Fibroblast of skin of right quadriceps (primary cell): ENCODE measurements at places on chromosomes 7 and 10.
A peak's percentile ranks its signal among the peaks of the same experiment; 100 is the strongest.

DNA sequence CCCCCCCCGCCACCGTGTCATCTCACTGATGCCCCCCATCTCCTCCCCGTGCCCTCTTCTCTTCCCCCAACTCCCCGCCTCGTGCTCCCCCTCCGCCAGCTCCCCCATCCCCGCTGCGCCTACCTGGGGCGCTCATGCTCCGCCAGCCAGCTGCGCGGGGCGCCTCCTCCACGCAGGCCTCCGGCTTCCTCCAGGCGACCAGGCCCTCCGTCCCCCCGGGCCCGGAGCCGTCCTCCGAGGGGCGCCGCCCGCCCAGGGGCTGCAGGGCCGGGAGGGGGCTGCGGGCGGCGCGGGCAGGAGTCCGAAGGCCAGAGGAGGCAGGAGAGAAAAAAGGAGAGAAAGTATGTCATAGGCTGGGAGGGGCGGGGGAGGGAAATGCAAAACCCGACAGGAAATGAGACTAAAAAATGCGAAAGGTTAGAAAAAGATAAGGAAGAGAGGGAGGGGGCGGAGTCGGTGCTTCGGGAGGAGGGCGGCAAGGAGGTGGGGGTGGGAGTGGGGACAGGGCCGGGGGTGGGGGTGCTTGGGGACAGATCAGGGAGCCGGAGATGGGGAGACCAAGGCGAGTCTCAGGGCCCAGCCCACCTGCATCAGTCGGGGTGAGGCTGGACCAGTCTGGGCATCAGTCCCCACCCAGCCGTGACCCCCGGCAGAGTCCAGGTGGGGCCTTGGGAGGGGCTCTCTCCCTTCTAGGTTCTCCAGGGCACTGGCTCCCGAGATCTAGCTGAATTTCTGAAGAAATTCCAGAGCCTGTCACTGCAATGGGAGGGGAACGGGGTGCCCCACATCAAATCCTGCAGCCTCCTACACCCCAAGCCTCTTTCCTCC lies at the start of gene CARD11:
Gene CARD11 (minus strand): TSS at position 324 of the 828 bp plus-strand sequence. CDS start 85,361 bp downstream, outside the sequence.
- DNase-seq, result no peak

DNA sequence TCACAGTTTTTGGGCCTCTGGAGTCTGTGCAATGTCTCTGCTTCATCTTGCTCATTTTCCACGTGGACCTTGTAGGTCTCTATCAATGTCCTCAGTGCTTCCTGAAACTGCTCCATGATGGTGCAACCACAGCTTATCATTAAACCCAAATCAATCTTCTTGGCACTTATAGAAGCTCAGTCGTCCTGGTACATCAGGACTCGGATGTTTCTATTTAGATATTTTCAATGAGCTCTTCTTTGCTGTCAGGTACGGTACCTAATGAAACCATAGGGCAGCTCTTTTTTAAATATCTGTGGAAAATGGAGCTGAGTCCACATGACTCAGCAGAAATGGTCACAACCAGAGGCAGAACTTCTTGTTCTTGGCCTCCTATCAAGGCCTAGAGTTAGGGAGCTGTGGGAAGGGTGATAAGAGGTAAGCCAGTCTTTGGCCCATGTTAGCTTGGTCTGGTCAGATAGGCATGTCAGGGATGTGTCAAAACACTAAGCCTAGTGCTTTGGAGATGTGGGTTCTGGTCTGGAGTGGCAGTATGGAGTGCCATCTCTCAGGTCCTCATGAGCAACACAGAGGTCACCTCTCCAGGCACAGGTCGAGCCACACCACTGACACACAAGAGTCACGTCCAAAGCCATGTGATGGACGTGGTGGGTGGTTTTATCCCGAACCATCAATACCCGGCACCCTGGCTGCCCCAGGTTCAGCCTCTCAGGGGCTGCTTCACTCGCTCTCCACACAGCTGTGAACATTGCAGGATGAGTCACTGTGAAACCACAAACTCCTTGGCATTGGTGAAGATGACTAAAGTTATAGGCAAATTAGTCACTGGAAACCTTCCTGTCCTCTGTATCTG lies 87.0 kb downstream of the TBXAS1 start:
- peak; percentile 98 for DNase-seq

GRCh38 chr10:46534828-46535524 lies 21.5 kb downstream of the GPRIN2 start:
- no peak for DNase-seq

DNA sequence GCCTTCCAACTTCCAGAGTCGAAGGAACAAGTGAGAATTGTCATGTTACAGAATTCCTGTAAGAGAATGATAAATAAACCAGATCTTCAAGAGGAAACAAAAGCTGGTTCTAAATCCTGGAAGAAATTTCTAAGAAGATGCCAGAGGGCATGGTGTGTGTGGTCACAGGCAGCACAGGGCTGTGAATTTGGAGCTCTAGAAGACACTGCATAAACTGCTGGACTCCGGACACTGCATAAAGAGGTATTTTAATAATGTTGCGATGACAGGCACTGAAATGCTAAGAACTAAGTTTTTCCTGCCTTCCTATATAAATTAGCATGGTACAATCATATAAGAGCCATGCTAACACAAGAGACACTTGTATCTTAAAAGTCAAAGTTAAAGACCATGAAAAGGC lies 86.0 kb downstream of the LARP4B start:
- no peak for DNase-seq

- DNase-seq, result peak; percentile 38
Observed at GRCh38 chr10:112687647-112688046, 240.6 kb downstream of the VTI1A start.

DNA sequence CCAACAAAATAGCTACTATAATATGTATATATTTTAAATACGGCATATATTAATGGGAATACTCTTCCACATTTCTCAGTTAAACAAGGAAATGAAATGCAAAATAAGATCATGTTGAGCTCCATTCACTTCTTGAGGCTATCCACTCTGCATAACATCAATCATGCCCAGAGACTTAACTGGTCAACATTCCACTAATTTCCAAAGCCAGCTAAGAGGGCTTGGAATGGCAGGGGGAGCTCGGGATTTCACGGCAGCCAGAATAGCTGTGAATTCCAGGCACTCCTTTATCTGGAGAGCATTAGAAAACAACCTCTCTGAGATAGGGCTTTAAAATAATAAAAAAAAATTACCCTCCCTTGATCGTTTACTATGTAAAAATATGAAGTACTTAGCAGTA lies 194.9 kb upstream of the CDCA7L start:
- DNase-seq, result peak; percentile 7

DNA sequence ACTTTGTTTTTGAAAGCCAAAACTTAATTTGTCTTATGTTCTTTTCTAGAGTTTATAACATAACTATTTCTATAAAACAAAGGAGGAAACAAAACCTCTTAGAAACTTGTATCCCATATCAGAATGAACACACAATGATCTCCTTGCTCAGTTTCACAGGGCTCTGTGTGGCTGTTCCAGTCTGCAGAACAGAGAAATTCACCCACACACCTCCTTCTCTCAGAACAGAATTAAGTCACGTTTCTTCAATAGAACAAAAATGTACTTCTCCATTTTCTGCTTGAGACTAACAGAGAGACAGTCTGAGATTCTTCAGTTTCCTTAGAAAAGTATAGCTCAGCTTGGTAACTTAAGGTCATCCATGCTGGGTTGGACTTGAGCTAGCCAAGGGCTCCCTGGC lies 15.8 kb upstream of the DOCK1 start:
- DNase-seq, result no peak

GRCh38 chr10:24814568-24815313 lies 91.1 kb upstream of the ARHGAP21 start:
- peak; percentile 39 for DNase-seq

DNA sequence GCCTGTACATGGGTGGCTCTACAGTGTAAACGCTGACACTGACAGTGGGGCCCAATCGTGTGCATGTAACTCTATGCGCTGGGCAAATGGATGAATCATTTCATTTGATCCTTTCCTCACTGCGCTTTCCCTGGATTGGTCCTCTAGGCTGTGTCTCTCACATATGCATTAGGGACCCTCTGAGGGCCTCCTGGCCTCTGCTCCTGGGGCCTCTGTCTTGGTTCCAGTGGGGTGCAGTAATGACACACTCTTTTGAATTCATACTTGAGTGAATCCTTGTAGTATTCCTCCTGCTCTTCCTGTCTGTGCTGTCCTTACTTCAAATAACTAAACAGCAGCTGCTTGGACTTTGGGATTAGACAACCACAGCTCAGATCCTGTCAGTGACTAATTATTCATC lies 176.5 kb upstream of the ADO start:
- DNase-seq, result no peak

- DNase-seq, result no peak
Observed at GRCh38 chr7:145211211-145211610, 375.4 kb upstream of the TPK1 start.

GRCh38 chr10:113740850-113741249 lies 10.6 kb upstream of the PLEKHS1 start:
- no peak for DNase-seq

- no peak for DNase-seq
Observed at GRCh38 chr7:45888993-45889366, 692 bp downstream of the IGFBP1 start.

- peak; percentile 46 for DNase-seq
Observed at GRCh38 chr7:1899196-1899595, 229.1 kb downstream of the ELFN1 start.

DNA sequence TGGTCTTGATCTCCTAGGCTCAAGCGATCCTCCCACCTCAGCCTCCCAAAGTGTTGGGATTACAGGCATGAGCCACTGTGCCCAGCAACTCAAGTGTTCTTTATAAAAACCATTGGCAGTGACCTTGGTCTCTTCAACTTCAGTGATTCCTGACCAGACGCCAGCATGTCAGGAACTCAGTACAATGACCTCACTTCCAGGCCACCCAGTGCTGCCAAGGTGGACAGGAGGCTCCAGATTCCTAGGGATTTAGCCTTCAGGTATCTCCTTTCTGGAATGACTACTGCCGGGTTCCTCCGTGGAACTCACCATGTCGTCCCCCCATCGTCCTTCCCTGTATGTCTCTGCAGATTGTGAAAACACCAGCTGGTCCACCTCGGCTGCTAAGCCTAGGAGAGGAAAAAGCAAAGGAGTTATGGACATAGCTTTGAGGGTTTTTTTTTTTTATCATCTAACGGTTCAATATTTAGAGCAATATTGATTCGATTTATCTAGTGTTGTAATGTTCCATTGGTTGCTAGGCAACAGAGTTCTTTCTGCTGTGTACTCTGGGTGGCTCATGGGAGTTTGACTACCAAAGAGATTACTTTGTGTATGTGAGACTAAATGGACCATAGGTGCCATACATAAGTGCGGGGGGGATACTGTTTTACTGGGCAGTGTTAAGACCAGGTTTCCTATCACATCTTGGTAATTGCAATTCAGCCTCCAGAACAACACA lies 425.8 kb upstream of the AUTS2 start:
- no peak for DNase-seq

- peak; percentile 64 for DNase-seq
Observed at GRCh38 chr7:73941836-73942551, 81.0 kb downstream of the TMEM270 start.

- DNase-seq, result peak; percentile 24
Observed at GRCh38 chr10:74419958-74420375, 268.9 kb downstream of the ADK start.

GRCh38 chr7:157495177-157495553 lies 158.4 kb downstream of the DNAJB6 start:
- DNase-seq, result no peak

- peak; percentile 91 for DNase-seq
Observed at GRCh38 chr10:44723619-44724325, 187.4 kb upstream of the TMEM72 start.

DNA sequence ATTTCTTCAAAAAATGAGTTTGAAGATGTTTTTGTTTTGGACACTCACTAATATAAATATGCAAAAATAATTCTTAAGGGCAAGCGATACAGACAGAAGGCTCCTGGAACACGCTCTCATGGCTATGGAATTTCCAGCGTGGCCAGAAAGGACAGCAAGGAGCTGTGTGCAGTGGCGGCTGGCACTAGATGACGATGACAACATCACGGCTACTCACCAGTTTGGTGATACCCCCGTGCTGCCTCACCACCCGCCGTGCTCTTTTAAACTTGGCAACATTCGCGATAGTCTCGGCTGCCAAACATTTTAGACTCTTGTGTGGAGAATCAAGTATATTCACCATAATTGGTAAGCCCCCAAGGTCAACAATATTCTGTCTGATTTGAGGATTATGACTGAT lies 54.9 kb downstream of the ODAD2 start:
- no peak for DNase-seq
